Caudate nucleus (tissue), 63 donors: ENCODE measurements at places on chromosomes 2 and 18.

- no peak for DNase-seq
Observed at GRCh38 chr2:195813421-195813820, 156.4 kb downstream of the SLC39A10 start.

GRCh38 chr2:185785851-185786473, 47.4 kb downstream of the FSIP2 start:
- no peak for DNase-seq

- DNase-seq: no peak
Observed at GRCh38 chr2:74001781-74002504, 17.2 kb downstream of the TET3 start.

DNA sequence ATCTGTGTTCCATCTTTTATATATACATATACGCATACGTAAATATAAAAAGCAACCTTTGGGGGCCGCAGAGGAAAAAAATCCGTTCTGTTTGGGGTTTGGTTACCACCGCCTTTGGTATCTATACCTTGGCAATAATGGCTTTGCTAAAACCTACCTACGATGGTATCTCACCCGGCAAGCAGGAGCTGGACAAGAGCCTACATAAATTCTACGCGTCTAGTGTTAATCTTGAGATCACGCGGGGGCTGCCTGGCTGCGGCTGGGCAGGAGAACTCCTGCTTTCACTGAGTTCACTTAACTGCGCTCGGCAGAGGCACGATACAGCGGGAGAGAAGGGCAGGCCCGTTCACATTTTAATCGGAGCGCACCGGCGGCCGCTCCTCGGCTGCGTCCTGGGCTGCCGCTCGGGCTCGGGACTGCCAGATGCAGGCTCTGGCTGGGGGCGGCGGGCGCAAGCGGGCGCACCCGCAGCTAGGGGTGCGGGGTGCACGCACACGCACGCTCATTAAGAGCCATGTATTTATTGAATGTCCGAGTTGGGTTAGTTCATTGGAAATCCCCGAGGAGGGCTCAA, 1.7 kb upstream of the POU3F3 start:
- no peak for DNase-seq

DNA sequence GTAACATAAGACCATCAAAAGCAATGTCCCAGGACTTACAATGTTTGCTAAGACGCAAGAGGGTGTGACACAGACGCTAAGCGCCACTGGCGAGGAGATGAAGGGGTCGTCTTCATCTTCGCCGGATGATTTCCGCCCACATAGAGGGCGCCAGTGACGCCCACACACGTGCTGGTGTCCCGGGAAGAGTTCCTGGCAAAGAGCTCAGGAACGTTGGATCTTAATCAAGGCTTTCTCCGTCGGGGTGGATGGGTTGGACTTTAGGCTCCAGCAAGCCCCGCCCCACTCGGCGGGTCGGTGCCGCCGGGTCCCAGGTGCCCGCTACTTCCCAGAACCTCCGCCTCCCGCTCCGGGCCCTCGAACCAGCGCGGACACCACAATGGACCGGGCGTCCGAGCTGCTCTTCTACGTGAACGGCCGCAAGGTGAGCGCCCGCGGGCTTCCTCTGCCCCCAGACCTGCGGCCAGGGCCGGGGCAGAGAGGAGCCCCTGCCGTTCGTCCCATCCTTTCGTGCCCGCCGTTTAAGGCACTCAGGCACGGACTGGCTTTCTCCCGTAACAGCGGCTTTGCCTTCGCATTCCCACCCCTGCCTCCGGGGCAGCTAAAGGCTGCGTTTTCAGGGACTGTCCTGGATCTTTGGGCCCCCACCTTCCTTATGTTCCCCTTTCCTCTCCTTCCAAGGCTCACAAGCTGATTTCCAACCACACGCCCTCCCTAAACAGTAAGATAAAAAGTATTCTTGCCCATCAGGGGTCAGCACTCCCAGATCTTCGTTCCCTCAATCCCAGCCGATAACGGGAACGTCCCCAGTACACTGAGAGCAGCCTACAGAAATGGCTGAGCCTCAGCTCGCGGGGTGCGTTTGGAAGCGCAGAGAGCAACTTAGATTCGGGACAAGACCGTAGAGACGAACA, at the start of gene AOX1:
Gene AOX1 (plus strand): TSS at position 285 of the 914 bp plus-strand sequence. CDS start 95 bp downstream, at position 380.
- DNase-seq: no peak
